Amniotic epithelial cell (primary cell): ENCODE measurements at places on chromosomes 7 and 10.
A peak's percentile ranks its signal among the peaks of the same experiment; 100 is the strongest.

DNA sequence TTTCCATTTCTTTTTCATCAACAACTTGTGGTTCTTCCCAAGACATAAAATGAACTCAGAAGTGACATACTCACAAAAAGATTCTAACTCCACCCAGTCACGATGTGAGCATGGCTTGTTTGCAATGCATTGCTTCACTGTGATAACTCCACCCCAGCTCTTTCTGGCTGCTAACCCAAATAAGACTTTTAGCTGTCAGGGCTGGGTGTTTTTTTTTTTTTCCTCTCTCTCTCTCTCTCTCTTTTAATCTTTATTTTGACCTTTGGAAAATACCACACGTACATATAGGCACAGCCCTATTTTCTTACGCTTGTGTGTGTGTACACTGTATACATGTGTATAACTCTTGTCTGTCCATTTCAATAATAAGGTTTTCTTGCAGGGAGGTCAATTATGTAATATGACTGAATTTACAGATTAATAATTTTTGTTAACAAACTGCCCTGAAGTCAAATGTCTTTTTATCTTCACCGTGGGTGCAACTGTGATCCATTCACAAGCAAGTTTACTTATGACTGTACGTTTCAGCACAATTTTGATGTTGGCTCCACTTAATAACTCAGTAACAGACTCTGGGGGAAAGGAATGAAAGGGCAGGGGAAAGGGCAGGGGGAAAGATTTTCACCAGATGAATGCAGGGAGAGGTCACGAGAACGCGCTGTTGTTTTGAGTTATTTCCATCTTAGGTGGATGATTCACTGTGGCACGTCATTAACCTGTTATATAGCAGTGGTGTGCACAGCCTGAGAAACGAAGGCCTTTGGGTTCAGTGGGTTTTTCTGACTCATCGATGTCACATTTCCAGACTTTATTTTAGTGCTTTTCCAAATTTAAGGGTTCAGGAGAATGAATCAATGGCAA, 49.1 kb downstream of the APBB1IP start:
- DNase-seq = peak; percentile 96

DNA sequence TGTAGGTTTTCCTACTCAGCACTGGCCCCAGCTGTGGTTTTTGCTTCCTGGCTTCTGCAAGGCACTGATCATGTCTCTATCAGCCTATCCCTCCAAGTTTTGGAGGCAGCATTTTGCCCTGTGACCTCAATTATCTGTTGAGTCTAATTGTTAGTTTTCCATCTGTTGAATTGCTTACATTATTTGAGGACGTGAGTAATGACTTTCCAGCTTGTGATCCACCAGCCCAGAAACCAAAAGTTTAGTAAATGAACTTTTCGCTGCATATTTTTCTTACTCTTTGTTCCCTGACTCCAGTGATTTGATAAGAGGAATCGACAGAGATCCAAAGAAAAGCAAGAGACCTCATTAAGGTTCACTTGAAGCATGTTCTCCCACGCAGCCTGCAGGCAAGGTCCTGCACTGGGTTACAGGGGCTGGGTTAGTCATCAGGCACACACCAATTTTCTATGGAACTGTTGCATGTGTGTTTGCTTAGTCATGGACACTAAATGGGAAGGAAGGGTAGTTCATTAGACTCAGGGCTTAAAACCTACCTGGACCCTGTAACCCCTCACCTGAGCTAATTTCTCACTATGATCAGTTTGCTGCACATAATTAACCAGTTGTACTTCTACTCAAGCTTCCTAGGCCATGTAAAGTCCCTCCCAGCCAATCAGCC, 57.2 kb downstream of the AKR1E2 start:
- peak; percentile 33 for DNase-seq

DNA sequence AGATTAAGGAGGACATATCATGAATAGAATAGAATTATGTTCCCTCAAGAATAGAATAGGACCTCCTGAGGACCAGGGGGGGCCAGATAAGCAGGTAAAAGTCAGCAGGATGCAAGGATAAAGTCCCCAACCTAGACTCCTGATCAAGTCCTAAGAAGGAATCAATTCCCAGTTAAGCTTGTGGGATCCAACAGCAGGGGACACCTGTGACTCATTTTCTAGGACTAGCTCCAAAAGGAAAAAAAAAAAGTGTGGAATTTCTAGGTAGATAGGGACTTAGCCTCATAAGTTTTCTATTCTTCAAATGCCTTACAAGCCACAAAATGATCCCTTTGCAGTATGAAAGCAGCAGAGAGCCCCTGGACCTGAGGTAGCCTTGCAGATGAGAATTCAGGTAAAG, 336.2 kb downstream of the WDR11 start:
- DNase-seq = no peak

GRCh38 chr7:33816106-33816505, 89.2 kb upstream of the BMPER start:
- no peak for DNase-seq

GRCh38 chr7:146961617-146962016, 845.0 kb downstream of the CNTNAP2 start:
- DNase-seq = peak; percentile 60

DNA sequence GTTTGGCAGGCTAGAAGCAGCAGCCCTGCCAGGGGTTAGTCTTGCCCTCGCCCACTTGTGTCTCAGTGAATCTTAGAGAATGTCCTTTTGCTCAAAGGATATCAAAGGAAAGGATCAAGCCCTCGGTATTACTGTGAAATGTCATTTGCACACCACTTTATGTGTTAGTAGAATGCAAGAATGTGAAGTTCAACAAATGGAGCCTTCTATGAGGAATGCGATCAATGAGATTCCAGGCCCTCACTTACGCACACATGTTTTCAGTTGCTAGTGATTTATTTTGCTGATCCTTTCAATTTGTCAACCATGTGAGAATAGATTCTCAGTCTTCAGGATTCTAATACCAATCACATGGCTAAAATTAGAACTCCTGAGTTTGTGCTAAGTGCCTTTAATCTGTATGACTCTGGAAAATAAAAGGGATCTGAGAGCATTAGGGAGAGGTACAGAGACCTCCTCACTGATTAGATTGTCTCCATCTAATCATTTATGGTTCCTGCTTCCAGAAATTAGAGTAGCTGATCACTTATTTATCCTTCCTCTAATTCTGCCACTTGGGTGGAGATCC, 123.0 kb upstream of the SP4 start:
- no peak for DNase-seq

DNA sequence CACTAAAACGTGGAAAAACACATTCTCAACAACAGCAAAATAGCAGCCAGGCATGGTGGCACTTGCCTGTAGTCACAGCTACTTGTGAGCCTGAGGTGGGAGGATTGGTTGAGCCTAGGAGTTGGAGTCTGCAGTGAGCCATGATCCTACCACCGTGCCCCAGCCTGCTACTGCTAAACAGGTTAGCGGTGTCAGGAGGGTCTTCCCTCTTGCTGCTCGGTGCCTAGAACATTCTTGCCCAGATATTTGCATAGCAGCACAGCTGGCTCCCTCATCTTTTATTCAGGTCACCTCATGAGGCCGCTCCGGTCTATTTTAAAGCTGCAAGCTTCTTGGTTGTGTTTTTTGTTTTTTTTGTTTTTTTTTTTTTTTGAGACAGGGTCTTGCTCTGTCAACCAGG, 2.9 kb upstream of the RABGEF1 start:
- no peak for DNase-seq

DNA sequence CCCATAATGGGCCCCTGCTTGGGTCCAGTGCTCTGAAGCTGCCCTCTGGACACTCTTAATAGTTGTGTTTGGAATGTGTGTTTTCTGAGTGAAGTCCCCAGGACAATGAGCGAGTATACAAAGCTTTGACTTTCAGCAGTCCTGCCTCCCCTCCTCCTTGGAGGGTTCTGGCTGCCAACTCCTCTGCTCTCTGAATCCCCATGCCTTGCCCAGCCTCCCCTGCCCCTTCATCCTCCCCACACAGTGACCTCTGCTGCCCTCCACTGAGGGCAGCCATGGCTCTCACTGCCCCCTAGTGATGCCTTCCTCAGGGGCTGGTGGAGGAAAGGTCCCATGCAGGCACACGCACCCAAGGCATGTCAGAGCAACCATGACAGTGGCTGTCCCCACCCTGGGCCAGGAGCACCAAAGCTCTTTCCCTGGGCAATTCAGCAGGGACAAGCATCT, 40.9 kb downstream of the FRMPD2 start:
- no peak for DNase-seq

DNA sequence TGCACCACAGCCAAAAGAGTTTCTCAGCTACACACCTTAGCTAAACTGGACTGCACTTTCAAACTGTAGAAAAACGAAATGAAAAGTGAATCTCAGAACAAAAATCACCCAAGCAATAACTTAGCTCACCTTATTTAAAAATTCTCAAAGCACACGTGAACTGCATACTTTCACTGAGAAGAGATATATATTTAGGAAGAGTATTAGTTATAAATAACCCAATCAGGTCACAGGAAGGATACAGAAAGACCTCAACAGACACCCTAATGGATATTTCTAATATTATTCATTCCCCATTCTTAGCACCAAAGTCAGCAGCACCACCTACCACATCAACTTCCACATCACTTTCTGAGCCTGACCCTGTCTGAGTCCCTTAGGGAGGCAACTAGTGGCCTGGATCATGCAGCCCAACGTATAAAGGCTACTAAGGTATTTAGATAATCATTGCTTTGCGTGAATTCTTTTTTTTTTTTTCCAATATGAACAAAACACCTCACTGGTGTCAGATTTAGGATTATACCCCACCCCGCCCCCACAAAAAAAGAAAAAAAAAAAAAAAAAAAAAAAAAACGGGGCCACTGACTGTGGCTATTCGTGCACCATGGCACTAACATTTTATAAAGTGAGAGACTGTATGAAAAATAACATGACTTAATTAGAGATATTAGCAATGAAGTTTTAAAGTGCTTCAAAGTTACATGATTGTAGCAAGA, 2.6 kb downstream of the ABI1 start:
- DNase-seq = no peak

DNA sequence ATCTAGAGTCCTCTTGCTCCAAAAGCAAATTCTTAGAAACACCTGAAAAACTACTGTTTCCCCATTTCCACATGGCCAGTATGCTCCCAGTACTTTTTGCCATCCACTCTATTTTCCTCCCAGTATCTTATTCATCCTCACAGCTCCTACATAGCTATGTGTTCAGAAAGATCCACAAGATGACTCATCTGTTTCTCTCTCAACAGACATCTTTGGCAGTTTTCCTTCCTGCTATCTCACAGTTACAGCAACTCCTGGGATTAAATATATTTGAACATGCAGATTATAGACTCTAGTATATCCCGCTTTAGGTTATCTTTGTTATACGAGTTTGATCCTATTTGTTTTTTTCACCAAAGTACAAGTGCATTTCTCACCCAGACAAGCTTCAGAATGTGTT, 675.6 kb upstream of the POT1 start:
- no peak for DNase-seq

DNA sequence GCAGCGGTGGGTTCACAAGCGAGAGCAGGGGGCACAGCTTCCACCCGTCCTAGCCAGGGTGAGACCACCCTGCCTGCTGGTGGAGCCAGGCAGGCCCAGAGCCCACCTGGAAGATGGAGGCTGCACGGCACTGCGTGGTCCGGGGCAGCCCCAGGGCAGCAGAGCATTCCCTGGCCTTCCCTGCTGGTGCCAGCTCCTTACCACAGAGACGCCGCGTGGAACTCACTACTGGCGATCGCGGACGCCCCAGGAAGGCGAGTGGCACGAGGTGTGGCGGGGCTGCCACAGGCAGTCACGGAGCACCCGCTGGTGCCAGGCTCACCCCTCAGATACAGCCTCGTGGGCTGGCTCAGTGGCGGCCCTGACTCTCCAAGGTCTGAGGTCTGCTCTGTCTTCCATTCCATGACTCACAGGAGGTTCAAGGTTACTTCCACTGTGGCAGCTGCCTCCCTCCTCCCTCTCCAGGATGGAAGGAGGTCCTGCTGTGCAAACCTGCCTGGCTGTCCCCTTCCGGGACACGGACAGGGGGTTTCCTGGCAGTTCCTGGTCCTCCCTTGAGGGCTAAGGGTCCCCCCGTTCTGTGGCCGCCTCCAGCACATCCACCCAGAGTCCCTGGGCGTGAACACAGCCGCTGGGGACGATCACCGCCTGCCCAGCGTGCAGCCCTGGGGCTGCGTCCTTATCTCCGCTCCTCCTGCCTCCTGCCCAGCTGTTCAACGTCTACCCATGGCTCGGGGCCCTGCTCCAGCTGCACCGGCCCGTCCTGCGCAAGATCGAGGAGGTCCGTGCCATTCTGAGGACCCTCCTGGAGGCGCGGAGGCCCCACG, 3.1 kb downstream of the CYP2W1 start:
- peak; percentile 77 for DNase-seq

DNA sequence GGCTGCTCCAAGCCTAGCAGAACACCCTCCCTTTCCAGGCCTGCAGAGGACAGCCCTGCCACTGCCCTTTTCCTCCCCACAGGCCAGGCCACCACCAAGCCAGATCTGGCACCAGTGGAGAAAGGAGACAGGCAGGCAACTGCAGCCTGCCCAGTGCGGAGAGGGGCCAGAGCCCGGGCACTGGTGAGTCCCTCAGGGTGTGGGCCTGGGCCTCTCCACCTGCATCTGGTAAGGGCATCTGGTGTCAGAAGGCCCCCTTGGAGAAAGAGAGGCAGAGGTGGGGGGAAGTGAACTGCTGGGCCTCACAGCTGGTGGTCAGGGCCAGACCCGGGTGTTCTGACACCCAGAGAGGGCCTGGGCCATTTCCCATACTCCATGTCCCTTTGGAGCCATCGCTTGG, 27.9 kb downstream of the ZNF783 start:
- DNase-seq = no peak

DNA sequence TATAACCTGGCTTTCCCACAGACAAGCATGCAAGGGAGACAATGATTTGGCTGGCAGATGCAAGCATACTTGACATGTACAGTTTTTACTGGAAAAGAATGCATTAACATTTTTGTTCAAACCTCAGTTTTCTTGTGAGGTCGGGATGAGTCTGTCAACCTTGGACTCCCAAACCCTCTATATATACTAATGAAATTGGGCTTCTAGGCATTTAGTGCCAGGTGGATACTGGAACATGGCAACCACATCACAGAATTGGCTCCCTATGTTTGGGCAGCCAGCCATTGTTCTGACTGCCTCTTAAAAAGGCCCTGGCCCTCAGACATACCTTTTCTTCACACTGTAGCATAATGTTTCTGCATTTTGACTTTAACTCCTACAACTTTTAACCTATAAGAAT, 39.1 kb downstream of the CDK6 start:
- no peak for DNase-seq

DNA sequence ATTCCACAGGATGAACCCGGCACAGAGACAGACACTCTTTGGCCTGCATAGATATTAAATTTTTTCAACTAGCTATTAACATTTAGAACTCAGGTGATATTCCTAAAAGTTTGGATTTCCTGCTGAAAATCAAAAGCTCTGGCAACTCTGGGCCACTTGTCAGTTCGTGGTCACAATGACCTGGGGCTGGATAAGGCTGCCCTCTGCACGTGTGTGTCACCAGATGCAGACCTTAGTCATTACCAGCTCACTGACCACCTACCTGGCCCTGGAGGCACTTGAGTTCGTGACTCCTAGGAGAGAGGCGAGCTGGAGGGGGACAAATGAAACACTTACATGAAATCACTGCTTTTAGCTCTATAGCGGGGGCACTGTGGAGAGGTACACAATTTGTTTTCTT, 126.5 kb downstream of the HIPK2 start:
- DNase-seq = no peak
